T follicular helper cell (primary cell): ENCODE measurements at places on chromosomes 11 and 22.
A peak's percentile ranks its signal among the peaks of the same experiment; 100 is the strongest.

GRCh38 chr11:10236840-10237239 is 57.2 kb downstream of the SBF2 start:
- no peak for DNase-seq

GRCh38 chr11:96045622-96046456 is 121.9 kb upstream of the MTMR2 start:
- no peak for DNase-seq

GRCh38 chr11:36354221-36355003 is 58.3 kb downstream of the PRR5L start:
- no peak for DNase-seq

DNA sequence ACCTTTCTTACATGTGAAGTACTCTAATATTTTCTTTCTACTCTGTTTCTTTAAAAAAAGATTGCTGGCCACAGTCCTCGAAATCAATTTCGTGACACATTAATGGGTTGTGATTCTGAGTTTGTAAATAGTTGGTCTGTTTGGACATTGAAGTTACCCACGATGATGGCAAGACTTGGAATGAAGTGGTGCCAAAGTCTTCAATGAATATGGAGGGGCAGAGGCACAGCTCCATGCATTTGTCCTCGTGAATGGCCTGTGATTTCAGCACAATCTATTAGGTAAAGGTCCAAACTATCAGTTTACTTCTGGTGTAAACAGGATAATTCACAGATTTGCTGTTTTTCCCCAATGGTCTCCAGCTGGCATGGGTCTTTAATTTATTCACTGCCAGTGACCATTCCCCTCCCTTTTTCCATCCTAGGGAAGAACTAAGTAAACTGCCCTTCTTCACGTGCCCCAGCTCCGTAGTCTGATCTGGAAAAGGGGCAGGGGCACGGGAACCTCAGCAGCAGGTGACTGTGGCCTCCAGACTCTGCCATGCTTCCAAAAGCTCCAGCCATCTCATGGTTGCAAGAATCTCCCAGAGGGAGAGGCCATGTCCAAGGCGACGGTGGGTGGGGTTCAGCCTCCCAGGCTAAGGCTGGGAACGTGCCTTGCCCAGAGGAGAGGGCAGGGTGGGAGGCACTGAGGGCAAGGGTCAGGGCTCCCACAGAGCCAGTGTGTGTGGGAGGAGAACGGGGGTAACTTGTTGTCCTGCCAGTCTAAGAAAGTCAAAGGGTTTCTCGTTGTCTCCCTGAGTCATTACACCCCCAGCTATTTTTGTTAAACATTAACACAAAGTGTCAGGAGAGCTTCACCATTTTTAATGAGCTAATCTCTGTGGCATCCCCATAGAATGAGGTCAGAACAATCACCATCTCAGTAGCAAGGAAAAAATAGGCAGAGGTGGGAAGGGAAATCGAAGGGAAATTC is 16.9 kb upstream of the PEX26 start:
- DNase-seq = no peak

DNA sequence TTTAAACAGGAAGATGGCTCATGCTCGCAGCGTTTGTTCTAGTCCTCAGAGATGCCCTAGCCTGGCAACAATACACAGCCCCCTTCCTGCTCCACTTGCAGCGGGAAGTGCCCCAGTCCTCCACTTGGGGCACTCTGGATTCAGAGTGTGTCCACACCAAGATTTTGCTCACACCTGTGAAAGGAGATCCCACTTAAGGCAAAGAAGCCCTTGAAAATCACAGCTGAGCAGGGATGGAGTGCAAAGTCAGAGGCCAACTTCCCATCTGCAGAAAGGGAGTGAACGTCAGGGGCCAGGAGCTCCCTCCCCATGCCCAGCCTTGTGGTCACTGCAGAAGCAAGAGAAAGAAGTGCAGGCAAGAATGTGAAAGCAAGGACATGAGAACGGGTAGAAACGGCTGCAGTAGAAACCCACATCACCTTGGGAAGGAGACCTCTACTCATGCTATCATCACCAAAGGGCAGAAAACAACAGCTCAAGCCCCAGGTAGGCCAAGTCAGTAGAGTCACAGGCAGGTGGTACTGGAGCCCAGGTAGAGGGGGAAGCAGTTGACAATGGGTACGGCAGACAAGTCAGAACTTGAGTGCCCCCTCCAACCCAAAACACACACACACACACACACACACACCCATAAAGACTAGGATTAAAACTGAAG is 157.4 kb downstream of the BUD13 start:
- DNase-seq = no peak

DNA sequence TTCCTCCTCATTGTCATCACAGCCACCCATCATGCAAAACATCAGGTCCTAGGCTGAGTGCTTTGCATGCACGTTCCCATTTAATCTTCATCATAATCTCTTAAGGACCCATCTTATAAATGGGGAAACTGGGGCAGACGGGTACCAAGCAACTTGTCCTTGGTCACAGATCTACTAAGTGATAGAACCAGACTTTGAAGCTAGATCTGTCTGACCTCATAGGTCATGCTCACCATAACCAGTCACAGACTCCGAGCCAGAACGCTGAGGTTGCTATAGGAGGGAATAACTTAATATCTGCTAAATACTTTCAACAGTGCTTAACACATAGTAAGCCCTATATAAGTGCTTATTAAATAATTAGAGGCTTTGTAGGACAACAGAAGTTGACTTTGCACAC is 37.7 kb downstream of the POU2AF3 start:
- DNase-seq = no peak

DNA sequence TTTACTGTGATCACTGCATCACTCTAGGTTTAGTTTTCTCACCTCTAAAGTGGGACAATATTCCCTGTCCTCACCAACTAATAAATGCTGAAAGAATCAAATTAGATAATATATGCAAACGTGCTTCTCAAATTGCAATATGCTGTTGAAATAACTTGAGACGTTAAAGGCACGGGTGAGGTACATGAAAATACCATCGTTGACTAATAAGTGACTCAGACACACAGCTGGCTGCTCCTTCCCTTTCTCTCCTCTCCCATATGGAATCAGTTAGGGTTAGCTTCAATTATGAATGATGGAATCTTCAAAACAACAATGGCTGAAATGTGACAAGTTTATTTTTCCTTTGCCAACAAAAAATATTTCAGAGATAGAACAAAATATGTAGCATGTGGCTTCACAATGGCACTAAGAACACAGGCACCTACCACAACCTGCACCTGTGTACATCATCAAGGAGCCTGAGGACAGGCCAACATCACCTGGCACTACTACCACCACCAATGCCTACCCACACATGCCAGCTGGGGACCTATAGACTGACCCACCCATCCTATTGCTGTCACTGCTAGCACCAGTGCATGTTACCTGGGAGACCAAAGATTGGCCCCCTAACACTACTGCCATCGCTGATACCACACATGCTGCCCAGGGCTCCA is 13.7 kb downstream of the GDPD4 start:
- DNase-seq = no peak

DNA sequence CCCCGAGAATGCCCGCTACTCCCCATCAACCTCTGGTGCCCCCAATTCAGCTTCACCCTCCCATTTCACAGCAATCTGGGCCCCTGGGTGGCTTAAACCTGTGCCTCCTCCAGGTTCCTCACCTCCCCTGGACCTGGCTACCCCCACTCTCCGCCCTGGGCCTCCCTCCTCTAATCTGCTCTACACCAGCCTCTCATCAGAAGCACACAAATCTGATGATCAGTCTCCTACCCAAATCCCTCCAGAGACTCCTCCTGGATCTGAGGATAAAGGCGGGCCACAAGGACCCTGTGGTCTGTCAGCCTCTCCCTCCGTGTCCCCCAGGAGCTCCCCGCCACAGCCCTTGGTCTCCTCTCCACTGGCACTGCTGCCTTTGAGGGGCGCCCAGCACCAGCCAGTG is 23.2 kb upstream of the IGLL1 start:
- DNase-seq = no peak

- peak; percentile 73 for DNase-seq
Observed at GRCh38 chr11:108497317-108498045, 703 bp downstream of the POGLUT3 start.

DNA sequence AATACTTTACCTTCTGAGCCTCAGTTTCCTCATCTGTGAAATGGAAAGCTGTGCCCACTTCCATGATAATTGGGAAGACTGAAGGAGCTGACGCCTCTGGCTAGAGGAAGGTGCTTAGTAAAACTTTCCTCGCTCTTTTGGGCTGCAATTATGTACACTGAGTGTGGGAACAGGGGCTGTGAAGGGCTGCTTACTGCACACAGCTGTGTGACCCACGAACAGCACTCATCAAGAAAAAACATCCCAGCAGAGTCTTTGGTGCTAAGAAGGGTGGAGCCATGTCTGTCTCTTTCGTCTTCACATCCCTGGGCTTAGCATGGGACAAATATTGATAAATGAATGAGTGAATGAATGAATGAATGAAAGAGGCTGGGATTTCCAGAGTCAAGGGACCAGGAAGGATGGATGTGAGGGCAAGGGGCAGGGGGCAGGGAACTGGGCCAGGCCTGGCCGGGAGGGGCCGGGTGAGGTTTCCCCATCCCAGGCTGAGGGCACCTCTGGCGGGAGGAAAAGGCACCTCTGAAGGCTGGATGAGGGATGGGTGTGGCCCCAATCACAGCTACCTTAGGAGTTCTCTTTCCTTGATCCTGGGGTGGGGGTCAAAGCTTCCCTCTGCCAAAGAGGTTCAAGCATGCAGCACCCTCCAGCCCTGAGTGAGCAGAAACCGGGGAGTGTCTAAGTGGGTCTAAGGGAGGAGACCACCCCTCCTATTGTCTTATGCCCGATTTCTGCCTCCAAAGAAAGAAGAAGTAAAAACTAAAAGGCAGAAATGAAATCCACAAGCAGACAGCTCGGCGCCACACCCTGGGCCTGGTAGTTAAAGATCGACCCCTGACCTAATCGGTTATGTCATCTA is 9.2 kb upstream of the CD5 start:
- DNase-seq = no peak

DNA sequence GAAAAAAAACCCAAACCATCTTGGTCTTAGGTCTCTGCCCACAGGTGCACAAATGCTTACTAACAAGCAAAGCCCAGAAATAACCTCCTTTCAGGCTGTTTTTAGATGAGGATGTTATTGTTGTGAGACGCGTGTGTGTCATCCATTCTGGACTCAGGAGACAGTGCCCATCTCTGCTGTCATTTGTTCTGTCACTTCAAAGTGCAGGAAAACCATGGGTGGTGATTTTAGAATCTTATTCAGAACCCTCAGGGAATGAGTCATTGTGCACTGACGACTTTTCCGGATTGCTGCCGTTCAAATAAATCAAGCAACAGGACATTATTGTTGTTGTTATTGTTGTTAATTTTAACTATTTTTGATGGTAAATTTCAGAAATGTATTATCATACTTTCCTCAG is 110.3 kb downstream of the LRRC32 start:
- DNase-seq = no peak

- DNase-seq = no peak
Observed at GRCh38 chr11:92050305-92050704, 174.3 kb upstream of the FAT3 start.

GRCh38 chr22:31056986-31057599 is 24.0 kb upstream of the SMTN start:
- DNase-seq = no peak
